ENCODE measurements at places on chromosomes 7 and 10. TPM values are rescaled to one million over a fixed set of nuclear protein-coding genes. Genes with fewer than 3 reads are reported as not detected.

Gene SORBS1
- polyA plus RNA-seq, result 1.8 TPM

DNA sequence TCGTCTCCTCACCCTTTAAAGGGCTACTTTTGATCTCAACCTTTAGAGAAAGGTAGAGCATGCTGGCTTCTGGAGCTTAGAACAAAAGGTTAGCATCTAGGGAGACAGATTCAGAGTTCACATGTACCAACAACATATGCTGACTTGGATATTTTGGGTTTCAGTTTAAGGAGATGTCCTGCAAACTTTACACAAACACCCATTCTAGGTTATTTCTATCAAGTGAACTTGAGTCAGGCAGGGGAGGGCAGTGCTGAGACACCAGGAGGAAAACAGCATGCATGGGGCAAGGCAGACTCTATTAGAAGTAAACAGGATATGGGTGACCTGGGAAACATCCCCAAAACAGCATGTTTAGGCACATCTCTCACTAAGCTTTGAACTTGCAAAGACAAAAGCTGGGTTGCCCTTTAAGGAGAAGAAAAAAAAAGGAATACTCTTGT is 43.8 kb downstream of the ARL4A start:
- no peaks in the 10 kb centered on the region for H3K36me3 ChIP-seq
- no peak overlapping the region for H3K4me3 ChIP-seq
- no peak for DNase-seq
- H3K27me3 ChIP-seq, result peaks cover 2% of the 10 kb centered on the region

- DNase-seq, result no peak
- H3K36me3 ChIP-seq, result no peaks in the 10 kb centered on the region
- peaks cover 18% of the 10 kb centered on the region for H3K27me3 ChIP-seq
- peaks cover 15% of the 10 kb centered on the region for H3K4me1 ChIP-seq
These were observed at the start of gene IGFBP3 for GRCh38 chr7:45920502-45921380. TSS of gene IGFBP3 (minus strand) at chr7:45921272. CDS start at chr7:45921140, 132 bp downstream.

Gene SCART1
- 0.74 TPM for polyA plus RNA-seq

DNA sequence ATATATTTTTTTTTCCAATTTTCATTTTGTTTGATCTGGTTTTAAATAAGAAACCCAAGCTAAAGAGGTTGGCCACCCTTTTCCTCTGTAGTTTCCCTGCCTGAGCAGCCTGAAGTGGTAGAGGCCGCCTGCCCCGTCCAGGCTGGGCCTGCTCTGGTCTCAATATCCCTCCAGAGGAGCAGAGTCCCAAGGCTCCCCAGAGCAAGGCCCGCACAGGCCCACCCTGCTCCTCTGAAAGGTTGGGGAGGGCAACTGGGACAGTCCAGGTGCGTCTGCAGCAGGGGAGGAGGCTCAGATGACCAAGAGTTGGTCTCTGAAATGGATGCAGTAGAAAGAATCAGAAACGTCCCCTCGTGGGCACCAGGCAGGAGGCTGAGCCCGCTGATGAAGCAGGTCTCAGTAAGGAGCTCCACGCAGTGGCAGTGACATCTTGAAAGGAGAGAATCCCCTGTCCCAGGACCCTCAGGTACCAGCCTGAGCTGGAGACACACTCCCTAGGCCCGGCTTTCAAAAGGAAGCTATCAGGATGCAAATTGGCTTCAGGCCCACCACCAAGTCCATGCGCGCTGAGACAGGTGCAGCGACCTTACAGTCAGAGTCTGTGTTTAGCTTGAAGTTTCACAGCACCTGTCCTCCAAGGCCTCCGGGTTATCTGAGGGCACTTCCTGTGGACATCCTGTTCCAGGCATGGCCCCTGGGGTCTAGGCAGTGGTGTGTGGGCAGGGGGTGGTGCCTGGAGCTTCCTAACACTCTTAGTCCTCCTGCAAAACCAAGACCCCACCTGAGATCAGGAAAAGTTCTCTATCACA is 37.7 kb downstream of the EN2 start:
- H3K4me1 ChIP-seq, result peaks cover 13% of the 10 kb centered on the region
- no peak overlapping the region for H3K4me3 ChIP-seq
- no peak overlapping the region for H3K27ac ChIP-seq
- H3K27me3 ChIP-seq, result peaks cover 6% of the 10 kb centered on the region
- peaks cover 4% of the 10 kb centered on the region for H3K36me3 ChIP-seq

Gene DLX5
- not detected for polyA plus RNA-seq

GRCh38 chr7:158743219-158743618 is 38.6 kb upstream of the NCAPG2 start:
- peak overlapping the region; percentile 65 for H3K27ac ChIP-seq
- H3K4me1 ChIP-seq, result peaks cover 11% of the 10 kb centered on the region
- peaks cover 2% of the 10 kb centered on the region for H3K27me3 ChIP-seq
- no peak overlapping the region for H3K4me3 ChIP-seq

- no peak for DNase-seq
- H3K27ac ChIP-seq, result no peak overlapping the region
- H3K4me1 ChIP-seq, result peaks cover 5% of the 10 kb centered on the region
These were observed 44.5 kb downstream of the HHEX start for GRCh38 chr10:92734301-92734700.

- peaks cover 21% of the 10 kb centered on the region for H3K4me1 ChIP-seq
- DNase-seq, result no peak
- H3K36me3 ChIP-seq, result peaks cover 8% of the 10 kb centered on the region
- H3K4me3 ChIP-seq, result no peak overlapping the region
- no peak overlapping the region for H3K27ac ChIP-seq
These were observed 141.8 kb upstream of the GPR22 start for GRCh38 chr7:107327986-107328569.

DNA sequence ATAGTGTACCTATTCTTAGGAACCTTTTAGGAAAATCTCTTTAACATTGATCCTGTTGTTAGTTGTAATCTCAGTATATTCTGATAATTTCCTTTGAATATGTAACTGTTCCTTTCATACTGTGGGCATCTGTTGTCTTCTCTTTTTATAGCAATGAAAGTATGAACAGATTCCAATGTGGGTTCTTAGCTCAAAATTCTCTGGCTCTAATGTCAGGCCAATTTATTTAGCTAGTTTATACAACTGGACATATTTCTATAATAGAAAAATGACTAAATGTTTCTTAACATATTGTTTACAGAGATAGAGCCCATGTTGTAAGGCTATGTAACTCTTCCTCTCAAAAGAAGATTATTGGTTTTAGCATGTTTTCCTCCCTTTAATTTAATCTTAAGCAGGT is 363.2 kb downstream of the AUTS2 start:
- no peaks in the 10 kb centered on the region for H3K36me3 ChIP-seq
- H3K27me3 ChIP-seq, result peaks cover 1% of the 10 kb centered on the region
- peaks cover 12% of the 10 kb centered on the region for H3K4me1 ChIP-seq

- H3K4me1 ChIP-seq, result no peaks in the 10 kb centered on the region
- DNase-seq, result no peak
- H3K36me3 ChIP-seq, result no peaks in the 10 kb centered on the region
- H3K27me3 ChIP-seq, result no peaks in the 10 kb centered on the region
- no peak overlapping the region for H3K27ac ChIP-seq
These were observed 55.7 kb downstream of the SGCE start for GRCh38 chr7:94600267-94600666.

GRCh38 chr10:112961609-112962008 is 11.6 kb downstream of the TCF7L2 start:
- no peak overlapping the region for H3K27ac ChIP-seq
- no peak for DNase-seq
- H3K4me1 ChIP-seq, result peaks cover 10% of the 10 kb centered on the region

DNA sequence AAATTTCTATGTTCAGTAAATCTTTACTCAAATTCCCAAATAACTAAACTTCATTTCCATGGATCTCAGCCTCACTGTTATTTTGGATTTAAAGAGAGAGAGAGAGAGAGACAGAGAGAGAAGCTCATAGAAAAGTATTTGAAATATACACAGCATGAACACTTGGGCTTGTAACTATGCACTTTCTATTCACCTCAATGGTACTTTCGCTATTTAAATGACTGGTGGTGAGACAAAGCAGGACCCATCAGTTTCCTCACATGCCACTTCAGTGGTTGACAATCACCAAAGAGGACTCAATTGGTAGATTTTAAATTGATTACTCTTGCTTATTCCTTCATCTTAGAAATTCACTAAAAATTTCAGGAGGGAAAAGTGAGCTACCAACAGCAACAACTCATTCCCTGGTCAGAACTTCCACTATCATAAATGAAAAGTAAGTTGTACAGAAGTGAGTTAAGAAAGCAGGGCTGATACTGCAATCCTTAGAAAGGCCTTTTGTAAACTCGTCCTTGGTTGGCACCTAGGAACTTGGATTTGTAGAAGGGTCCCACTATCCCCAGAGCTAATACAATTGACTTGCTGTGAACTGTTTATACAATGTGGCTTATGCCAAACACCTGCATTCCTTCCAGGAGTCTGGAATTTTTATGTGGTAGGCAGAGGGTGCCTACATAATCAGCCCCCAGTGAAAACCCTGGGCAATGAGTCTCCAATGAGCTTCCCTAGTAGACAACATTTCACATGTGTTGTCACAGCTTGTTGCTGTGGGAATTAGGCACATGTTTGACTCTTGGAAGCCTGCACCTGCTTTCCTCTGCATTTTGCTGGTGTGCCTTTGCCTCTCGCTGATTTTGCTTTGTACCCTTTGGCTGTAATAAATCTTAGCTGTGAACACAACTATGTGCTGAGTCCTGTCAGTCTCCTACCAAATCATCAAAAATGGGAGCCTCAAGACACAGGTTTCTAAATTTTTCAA is 10.8 kb downstream of the ERLIN1 start:
- peaks cover 38% of the 10 kb centered on the region for H3K36me3 ChIP-seq
- no peak overlapping the region for H3K4me3 ChIP-seq
- H3K27me3 ChIP-seq, result no peaks in the 10 kb centered on the region
- no peak overlapping the region for H3K27ac ChIP-seq
- DNase-seq, result no peak
- peaks cover 22% of the 10 kb centered on the region for H3K4me1 ChIP-seq

Gene NOS3
- 0.21 TPM for polyA plus RNA-seq

GRCh38 chr7:135463908-135464307 is 46.0 kb downstream of the CNOT4 start:
- H3K27ac ChIP-seq, result no peak overlapping the region
- H3K4me3 ChIP-seq, result no peak overlapping the region
- peaks cover 47% of the 10 kb centered on the region for H3K4me1 ChIP-seq
- no peak for DNase-seq
- no peaks in the 10 kb centered on the region for H3K36me3 ChIP-seq
- no peaks in the 10 kb centered on the region for H3K27me3 ChIP-seq

DNA sequence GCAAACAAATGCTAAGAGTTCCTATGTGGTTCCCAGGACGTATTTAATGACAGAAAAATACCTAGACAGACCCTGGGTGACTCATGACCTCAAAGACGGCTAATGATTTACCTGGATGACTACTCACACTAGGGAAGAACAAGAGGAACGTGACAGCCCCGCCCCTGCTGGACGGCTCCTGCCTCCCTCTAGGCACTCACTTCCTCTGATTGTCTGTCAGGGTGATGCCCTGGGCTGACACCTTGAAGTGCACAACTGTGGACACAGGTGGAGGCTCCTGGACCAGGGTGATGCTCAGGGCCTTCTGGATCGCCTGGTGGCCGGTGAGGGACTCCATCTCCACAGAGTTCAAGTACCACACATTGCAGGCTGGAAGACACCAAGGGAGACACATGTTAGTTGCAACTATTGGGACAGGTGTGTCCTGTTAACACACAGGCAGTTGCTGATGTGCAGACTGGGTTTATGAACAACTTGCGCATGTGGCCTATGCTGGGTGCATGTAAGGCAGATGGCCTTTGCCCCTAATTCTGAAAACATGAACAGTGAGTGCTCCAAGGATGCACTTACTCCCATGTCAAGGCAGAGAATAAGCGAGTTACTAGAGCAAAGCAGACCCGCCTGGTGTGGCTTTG is 298.3 kb downstream of the TNS3 start:
- H3K36me3 ChIP-seq, result no peaks in the 10 kb centered on the region
- peaks cover 1% of the 10 kb centered on the region for H3K27me3 ChIP-seq
- DNase-seq, result no peak
- H3K27ac ChIP-seq, result no peak overlapping the region
- H3K4me3 ChIP-seq, result no peak overlapping the region

DNA sequence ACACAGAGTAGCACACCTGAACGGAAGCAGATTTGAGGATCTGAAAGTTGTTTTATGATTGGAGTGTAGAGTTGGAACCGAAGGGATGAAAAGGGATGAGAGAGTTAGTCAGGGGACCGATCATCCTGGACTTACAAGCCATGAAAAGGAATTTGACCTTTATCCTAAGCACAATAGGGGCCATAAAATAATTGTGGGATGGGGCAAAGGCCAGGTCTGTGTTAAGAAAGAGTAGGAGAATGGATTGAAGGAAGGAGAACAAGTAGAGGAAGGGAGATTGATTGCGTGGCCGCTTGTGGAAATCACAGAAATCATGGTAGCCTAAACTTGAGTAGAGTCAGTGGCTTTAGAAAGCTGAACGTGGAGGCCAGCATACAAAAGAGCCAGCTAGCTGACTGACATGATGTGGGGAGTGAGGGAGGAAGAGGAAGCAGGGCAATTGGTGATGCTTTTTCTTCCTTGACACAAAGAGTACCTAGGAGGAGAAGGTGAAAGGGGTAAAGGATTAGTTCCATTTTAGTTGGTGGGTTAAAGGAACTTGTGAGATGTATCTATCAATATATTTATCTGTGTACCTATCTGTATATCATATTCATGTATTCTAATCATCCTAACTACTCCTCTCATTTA is 67.1 kb upstream of the RPA3 start:
- H3K36me3 ChIP-seq, result peaks cover 4% of the 10 kb centered on the region
- H3K27me3 ChIP-seq, result no peaks in the 10 kb centered on the region
- H3K4me3 ChIP-seq, result no peak overlapping the region
- peaks cover 15% of the 10 kb centered on the region for H3K4me1 ChIP-seq
- no peak overlapping the region for H3K27ac ChIP-seq
- DNase-seq, result no peak

Gene MNX1
- not detected for polyA plus RNA-seq

DNA sequence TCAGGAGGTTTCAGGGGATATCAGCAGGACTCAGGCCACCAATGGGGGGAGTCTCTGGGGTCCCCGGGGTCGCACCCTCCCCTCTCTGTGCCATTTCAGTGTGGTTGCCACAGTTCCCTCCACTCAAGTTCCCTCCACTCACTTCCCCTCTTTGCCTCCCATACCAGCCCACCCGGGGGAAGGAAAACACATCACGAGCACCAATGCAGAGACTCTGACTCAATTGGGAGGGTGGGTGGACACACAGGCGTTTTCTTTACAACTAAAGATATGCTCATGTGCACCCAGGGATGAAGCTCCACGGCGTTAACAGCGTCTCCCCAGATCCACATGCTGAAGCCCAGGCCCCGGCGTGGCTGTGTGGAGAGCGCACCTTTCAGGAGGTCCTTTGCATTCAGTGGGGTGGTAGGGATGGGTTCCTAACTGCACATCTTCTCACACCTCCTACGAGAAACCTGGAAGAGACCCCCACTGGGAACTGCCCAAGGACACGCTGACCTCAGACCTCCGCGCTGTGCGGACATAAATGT is 254.1 kb downstream of the ZMYND11 start:
- H3K4me3 ChIP-seq, result no peak overlapping the region
- H3K36me3 ChIP-seq, result peaks cover 5% of the 10 kb centered on the region
- H3K27ac ChIP-seq, result no peak overlapping the region
- H3K4me1 ChIP-seq, result peaks cover 29% of the 10 kb centered on the region
- H3K27me3 ChIP-seq, result no peaks in the 10 kb centered on the region
- DNase-seq, result no peak

Gene LIPK
- not detected for polyA plus RNA-seq

- no peak for DNase-seq
- H3K27me3 ChIP-seq, result peaks cover 3% of the 10 kb centered on the region
- peaks cover 4% of the 10 kb centered on the region for H3K4me1 ChIP-seq
- no peak overlapping the region for H3K27ac ChIP-seq
- H3K36me3 ChIP-seq, result no peaks in the 10 kb centered on the region
These were observed 50.5 kb upstream of the PRSS58 start for GRCh38 chr7:142308326-142308725.

Gene NRCAM
- not detected for polyA plus RNA-seq

Gene THSD7A
- polyA plus RNA-seq, result not detected

Gene PRSS2
- polyA plus RNA-seq, result not detected
